Activated B cell treated with CpG ODN at 0.5 μM for 24 hours (primary cell): ENCODE measurements at places on chromosomes 3 and 15. TPM values are rescaled to one million over a fixed set of nuclear protein-coding genes. Genes with fewer than 3 reads are reported as not detected.

- no peak for DNase-seq
Measured at GRCh38 chr3:125107861-125108567, 52.2 kb upstream of the HEG1 start.

Gene IL20RB
- 0.98 and 1.5 TPM in 2 replicates for total RNA-seq

Gene CSPG4
- total RNA-seq, result not detected in 2 replicates

Gene INKA1
- total RNA-seq, result 9.4 and 10.0 TPM in 2 replicates

Gene PFN2
- 3.4 and 5.4 TPM in 2 replicates for total RNA-seq

DNA sequence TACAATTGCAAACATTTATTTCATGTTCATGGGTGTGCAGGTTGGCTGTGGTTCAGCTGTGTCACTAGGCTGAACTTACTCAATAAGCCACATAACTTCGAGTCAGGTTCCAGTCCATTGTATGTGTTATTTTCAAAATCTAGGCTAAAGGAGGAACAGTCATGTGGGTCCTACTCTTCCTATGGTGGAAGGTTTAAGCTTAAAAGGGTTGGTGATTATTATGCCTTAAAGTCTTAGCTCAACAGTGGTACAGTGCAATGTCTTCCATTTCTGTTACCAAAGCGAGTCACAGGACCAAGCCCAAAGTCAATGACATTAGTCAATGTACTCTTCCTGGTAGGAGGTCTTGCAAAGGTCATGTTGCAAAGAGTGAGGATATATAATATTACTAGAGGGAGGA lies 78.2 kb downstream of the ATG7 start:
- no peak for DNase-seq

Gene SLC24A5
- total RNA-seq, result not detected in 2 replicates

Gene FBXO40
- total RNA-seq, result not detected in 2 replicates

GRCh38 chr15:69748576-69749185 lies 296.1 kb downstream of the RPLP1 start:
- DNase-seq, result no peak

DNA sequence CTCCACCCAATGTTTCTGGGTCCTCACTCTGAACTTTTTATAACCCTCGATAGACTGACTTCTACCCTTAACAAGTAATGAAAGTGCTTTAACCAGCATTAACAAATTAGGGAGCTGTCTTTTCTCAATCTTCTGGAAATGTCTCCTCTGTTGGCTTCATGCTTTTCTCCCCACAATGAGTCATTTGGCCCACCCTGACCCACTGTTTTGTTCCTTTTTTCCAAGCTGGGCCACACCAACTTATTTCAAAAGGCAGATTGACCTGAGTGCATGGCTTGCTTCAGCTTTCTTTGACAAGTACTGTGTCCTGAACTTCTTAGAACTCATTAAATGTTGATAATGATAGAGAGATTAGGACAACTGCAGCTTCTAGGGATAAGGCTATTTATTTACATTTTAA lies 199.6 kb upstream of the SEMA6D start:
- DNase-seq, result no peak

Gene PPP1R14D
- total RNA-seq, result 0.31 TPM in 1 of 2 replicates, not detected in the other

DNA sequence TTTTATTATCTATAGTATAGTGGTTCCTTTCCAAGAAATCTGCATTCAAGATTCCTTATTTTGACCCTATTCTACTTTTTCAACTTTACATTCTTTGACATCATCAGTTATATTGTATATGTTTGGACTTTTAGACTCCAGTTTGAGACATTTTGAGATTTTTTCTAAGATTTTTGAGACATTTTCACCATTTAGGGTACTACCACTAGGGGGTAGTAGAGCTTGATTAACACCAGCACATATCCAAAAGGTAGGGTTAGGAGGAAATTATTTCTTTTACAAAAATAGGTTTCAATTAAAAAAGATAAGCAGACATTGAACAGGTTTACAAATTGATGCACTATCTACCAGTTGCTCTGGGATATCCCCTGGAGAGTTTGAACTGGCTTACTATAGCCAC lies 262.5 kb downstream of the SCAPER start:
- DNase-seq, result no peak

Gene ELL3
- total RNA-seq, result 95.5 and 108 TPM in 2 replicates
